Fibroblast of lung (primary cell): ENCODE measurements at places on chromosomes 12 and 14.

- no peak for DNase-seq
These were observed 64.5 kb upstream of the GTF2A1 start for GRCh38 chr14:81285245-81285644.

DNA sequence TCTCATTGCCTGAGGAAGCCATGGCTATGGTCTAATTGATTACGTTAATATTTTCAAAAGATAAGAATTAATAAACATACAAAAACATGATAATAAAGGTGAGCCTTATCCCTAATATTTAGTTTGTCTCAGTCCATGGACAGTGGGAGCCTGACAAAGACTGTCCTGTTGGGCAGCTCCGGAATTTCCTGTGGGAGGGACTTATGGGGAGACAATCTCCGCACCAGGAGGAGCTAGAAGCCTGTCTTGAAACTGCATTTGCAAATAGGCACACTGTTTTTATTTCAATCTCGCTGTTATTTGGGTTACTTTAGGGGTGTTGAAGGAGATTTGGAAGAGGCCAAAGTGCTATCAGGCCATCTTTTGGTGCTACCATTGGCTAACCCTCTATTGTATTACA lies 50.8 kb upstream of the ZDHHC17 start:
- no peak for DNase-seq

- peak; percentile 5 for DNase-seq
These were observed 20.8 kb downstream of the ESRRB start for GRCh38 chr14:76396714-76397187.

DNA sequence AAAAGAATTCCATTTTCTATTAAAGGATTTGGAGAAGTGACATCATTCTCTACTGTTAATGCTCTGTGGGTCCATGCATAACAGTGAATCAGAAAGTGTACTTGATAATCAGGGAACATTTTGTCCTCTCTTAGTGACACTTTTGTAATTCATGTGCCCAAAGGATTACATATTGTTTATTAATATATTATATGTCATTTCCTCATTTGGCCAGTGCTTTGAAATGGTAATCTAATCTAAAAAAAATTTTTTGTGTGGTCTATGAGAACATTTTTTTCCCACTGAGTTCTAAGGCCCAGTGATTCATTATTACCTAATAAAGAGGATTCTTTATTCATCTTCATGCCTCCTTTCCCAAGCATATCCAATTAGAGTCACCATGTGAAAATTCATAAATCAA lies 79.7 kb upstream of the MYF6 start:
- DNase-seq = peak; percentile 88

DNA sequence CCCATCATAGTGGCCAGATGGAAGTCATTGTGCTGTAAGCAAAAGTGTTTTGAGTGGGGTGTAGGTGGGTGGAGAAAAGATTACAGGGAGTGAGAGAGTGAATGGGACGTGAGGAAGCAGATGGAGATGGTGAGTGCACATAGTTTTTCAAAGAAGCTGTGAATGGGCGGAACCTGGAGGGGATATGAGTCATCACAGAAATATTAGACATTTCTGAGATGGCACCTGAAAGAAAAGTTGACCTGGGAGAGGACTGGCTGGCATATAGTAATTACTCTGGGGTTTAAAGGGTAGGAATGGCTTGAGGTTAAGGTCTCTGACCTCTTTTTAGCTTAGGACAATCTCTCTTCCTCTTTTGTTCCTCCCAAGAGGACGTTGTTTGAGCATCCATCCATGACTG lies 50.5 kb downstream of the ANO4 start:
- peak; percentile 31 for DNase-seq

DNA sequence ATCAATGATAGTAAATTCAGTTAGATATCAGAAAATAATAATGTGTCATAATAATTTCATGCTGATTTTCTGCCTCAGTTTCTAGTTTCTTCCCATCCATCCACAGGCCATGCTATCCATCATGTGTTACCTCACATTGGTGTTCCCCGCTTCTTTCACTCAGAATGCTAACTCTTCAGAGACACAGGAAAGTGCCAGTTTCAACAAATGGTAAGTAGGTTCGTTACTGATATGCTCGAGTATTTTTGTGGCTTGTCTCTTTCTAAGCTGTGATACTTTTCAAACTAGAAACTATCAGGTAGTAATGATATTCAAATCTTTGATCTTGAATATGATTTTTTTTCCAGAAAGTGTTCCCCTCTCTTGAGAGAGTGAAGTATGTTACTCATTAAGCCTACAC lies 1.5 kb downstream of the KLRB1 start:
- DNase-seq = no peak

DNA sequence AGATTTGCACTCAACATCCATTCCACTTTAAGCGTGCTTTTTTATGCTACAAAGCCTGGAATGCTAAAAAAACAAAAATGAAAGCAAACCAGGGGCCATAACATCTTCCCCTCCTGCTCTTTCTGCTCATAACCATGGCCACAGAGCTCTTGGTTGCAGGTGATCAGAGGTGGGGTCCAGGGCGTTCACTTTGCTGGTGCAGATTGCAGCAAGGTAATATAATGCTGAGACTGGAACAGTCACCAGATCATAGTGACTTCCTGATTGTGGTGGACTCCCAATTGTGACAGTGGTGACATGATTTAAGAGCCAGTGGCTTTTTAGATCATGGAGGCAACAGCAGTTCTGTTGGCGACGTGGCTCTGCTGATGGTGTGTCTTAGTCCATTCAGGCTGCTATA lies 115.0 kb upstream of the CPM start:
- no peak for DNase-seq

DNA sequence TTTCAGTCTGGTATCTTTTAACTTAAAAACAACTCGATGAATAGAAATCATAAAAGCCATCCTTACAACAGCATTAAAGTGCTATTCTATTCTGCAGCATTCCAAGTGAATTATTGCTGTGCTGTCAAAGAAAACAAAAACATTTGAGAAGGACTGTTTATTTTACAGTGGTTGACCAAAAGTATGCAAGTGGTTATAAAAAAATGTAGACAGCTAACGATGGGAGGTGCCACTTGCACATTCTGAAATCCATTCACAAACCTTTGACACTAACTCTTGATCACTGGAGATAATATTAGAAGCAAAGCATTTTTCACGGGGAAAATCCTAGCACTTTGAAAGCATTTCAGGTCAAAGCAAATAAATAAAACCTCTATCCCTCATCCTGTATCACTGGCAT lies 55.6 kb downstream of the HMGA2 start:
- DNase-seq = peak; percentile 95

- no peak for DNase-seq
These were observed 194.0 kb downstream of the VRK1 start for GRCh38 chr14:96991226-96991625.

DNA sequence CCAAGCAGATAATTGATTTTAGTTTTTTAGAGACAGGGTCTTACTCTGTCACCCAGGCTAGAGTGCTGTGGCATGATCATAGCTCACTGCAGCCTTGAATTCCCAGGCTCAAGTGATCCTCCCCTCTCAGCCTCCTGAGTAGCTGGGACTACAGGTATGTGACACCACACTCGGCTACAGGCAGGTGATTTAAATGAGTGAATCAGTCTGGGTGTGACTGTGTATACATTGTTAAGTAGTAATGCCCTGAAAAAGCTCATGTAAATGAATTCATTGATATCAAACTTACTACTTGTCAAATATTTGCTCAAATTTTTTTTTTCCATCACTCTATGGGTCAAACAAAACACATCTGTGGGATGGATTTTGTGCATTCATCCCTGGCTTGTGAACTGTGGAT lies 6.3 kb upstream of the USP44 start:
- no peak for DNase-seq

- no peak for DNase-seq
These were observed 505.5 kb downstream of the NPAS3 start for GRCh38 chr14:33444136-33444535.

DNA sequence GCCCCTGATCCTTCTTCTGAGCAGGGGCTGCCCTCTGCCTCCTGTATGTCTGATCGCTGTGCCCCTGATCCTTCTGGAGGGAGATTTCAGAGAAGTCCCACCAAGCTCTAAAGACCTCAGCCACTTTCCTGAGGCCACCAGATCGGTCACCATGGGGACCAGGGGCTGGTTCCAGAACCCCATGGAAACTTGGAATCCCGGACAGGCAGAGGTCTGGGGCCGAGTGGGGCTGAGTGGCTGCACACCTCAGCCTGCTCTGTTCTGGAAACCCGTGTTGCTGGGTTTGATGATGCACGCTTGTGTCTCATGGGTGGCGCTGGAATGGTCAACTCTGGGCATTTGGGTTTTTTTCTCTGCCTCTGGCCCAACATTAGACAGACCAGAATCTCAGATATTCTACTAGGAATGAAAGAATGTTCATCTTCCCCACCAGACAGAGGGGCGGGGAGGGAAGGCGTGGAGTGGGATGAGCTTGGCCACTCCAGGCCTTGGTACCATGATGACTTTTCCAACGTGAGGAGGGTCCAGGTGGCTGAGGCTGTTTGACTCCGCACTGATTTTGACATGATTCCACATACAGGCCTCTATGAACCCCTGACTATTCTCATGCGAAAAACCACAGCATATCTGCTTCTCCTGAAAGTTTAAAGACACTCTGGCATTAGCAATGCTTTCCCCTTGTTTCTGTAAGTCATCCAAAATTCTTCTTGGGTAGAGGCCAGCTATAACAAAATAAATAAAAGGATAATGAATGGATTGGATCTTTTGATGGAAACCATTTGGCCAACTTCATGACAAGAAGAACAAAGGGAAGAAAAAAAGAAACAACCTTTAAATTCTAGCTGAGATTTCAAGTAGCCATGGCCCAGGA lies 114.5 kb downstream of the ADGRD1 start:
- no peak for DNase-seq

DNA sequence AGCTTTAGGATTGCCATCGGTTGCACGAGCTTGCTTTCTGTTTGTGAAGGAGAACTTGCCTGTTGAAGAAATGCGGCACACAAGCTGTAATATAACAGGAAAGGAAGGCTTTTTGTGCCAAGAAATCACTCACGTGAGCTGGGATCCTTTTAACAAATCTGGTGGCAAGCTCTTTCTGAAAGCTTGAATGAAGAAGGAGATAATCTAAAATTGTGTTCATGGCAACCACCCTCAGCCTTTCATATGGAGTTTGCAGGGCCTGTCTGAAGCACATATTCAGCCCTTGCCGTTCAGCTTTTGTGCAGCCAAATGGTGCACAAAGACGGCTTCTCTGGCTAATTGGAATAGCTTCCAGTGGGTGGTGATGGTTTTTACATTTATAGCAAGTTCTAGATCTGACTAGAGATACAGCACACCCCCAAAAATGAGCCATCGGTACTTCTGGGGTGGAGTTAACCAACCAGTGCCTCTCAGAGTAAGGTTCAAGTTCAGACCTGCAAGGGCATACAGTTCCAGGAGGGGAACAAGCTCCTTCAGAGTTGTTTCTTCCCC lies 107.4 kb downstream of the AEBP2 start:
- peak; percentile 85 for DNase-seq

GRCh38 chr14:102213470-102213869 lies 73.8 kb downstream of the WDR20 start:
- no peak for DNase-seq

DNA sequence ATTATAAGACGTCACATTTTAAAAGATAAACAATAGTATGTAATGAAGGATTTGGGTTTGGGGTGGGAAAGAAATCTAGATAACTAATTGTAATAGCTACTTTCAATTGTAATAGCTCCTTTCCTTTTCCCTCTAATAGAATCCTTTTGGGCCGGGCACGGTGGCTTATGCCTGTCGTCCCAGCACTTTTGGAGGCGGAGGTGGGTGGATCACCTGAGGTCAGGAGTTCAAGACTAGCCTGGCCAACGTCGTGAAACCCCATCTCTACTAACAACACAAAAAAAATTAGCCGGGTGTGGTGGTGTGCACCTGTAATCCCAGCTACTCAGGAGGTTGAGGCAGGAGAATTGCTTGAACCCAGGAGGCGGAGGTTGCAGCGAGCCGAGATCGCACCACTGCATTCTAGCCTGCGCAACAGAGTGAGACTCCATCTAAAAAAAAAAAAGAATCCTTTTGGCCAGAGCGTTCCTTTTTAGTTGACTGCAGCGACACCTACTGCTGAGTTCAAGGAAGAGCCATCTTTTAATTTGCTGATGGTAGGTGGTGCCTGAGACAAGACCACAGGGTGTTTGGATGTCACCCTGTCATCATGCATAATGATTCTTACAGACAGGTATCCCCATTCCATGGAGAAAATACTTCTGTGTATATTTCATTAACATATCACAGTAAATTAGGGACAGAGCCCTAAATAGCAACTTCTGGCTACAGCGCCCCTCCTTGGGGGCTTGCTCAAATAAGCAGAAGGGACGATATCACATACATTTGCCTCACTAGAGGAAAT lies 79.5 kb downstream of the ARMH4 start:
- DNase-seq = peak; percentile 78

GRCh38 chr12:54238531-54238930 lies 41.4 kb downstream of the CBX5 start:
- no peak for DNase-seq

DNA sequence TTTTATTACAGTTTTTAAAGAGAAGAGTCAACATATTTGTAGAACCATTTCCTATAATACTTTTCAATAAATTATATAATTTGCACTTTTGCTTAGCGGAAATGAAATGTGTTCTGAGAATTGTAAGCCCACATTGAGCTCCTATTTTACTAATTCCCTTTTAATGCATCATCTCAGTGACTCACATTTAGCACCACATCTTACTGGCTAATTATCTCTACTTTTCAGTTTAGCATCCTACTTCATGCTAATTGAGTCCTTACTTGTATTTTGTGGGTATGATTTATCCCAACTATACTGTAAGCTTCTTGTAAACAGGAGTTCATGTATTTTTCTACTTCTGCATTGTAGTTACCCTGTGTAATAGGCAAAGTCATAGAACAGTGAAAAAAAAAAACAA lies 67.5 kb downstream of the TMX1 start:
- DNase-seq = no peak

DNA sequence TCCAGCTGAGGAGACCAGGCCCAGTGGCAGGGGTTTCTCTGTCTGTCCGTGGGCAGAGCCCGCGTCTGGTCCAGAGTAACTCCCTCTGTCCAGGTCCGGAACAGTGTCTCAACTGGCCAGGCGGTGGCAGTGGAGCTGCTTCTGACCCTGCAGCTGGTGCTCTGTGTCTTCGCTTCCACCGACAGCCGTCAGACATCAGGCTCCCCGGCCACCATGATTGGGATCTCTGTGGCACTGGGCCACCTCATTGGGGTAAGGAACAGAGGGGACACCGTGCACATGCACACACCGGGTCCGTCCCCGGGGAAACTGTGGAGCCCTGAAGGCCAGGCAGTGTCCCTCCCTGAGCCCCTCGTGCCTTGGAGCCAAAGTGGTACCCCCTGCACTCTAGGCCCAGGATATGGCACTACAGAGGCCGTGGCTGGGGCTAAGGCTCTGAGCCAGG lies 1.5 kb downstream of the AQP6 start:
- DNase-seq = peak; percentile 51

- DNase-seq = no peak
These were observed 10.7 kb downstream of the SFSWAP start for GRCh38 chr12:131721548-131721947.

DNA sequence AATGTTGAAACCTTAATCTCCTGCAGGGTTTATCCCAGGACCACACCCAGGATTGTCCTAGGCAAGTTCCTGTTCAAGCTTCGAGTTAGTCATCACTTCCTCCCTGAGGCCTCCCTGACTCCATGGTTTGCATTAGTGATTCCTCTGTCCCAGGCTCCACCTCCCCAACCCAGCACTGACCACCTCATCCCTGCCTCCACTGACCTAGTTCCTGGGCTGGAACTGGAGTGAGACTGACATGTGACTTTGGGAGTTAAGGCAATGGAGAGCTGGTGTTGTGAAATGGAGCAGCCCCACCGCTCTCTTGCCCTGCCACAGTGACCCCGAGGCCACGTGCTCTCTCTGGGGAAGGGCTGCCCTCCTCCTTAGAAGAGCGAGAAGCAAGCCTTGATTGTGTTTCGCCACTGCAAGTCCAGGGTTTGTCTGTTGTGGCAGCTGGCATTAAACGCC lies 15.8 kb upstream of the DTX1 start:
- DNase-seq = peak; percentile 47
